ENCODE measurements at places on chromosomes 5 and 9.

- DNase-seq, result no peak
Measured at GRCh38 chr5:115806986-115807653, 9.3 kb downstream of the CDO1 start.

DNA sequence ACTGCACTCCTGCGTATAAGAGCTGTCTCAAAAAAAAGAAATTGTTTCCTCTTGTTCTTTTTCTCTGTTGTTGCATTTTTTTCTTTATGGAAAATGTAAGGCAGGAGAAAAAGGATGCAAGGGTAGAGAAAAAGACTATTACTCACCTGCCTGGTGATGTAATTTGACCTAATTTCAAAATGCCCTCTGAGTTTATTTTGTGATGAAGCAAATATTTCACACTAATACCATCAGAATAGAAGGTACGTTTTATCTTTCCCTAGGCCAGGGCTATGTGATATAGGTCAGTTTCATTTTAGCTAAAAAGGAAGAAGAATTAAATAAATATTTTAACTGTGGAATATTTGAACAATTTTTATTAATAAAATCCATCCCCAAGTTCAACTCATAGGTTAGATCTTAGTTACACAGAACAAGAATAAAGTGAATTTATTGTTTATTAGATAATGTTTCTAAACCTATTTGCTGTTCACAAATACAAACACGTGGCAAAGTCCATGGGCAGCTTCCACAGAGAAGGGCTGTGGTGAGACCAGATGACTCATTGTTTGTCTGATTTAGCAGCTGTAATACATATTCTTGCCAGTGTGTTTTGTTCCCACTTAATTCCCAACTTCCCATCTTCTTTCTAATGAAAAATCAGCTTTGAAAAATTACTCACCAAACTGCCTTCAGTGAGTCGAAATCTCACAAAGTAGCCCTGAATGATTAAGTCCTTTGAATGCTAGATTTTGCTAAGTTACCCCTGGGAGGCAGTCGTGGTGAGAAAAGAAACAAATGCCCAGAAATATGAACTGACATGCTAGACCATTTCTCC, 52.8 kb upstream of the CCDC112 start:
- no peak for DNase-seq

DNA sequence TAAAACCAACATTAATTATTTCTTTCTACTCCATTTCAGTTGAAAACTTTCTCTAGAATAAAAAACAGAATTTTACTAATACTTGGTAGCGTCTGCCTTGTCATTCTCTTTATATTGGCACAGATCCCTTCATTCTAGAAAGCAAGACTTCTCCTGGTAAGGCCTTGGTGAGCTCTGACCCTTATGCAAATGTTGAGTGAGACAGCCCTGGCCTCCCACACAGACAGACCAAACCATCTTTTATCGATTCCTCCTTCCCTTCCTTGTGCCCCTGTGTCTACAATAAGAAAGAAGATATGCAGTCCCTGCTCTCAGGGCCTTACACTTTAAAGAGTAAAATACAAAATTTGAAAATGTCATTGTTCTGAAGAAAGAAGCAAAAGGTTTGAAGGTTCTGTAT, 262.2 kb downstream of the EFNA5 start:
- no peak for DNase-seq

DNA sequence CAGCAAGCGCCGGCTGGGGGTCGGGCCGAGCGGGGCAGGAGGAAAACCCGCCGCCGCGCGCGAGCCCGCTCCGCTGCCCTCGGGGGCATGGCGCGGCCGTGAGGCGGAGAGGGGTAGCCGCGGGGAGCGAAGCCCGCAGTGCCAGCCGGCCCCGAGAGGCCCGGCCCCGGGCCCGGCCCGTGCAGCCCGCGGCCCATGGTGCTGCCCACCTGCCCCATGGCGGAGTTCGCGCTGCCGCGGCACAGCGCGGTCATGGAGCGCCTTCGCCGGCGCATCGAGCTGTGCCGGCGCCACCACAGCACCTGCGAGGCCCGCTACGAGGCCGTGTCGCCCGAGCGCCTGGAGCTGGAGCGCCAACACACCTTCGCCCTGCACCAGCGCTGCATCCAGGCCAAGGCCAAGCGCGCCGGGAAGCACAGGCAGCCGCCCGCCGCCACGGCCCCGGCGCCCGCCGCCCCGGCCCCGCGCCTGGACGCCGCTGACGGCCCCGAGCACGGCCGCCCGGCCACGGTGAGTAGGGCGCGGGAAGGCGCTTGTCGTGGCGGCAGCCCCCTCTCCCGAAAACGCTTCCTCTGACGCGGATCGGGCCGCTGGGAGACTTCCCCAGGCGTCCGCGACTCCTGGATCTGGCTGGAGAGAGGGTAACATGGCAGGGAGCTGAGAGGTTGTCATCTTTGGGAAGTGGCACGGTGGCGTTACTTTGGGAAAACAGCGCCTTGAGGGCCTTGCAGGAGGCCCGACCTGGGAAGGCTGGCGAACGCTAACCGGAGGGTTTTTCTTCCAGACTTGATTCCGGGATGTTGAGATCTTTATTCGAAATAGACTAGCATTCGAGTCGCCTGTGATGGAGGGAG, 523 bp downstream of the MAML1 start:
- no peak for DNase-seq

GRCh38 chr5:141051521-141051866, 320 bp downstream of the PCDHB1 start:
- DNase-seq, result no peak

GRCh38 chr5:14267991-14268708, 125.0 kb downstream of the TRIO start:
- no peak for DNase-seq

- no peak for DNase-seq
Measured at GRCh38 chr9:121294866-121295661, 27.1 kb downstream of the GSN start.

GRCh38 chr5:73369278-73369677, 79.3 kb downstream of the FOXD1 start:
- no peak for DNase-seq

DNA sequence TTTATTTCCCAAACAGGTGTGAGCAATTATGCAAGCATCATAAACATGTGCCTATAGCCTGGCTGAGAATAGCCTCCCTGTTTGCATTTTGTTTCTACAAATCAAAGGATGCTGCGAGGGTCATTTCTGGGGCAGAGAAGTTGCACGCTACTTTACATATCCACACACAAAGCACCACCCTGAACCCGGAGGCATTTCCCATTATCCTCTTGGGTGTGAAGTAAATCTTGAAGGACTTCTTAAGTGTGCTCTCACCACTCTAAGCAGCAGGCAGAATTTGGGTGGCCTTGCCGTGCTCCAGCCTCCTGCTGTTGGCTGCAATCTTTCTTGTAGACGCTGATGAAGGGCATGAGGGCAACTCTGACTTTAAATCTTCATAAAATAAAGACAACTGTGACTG, 124.0 kb upstream of the TLE4 start:
- no peak for DNase-seq

GRCh38 chr9:110967196-110967595, 71.1 kb downstream of the LPAR1 start:
- DNase-seq, result no peak

DNA sequence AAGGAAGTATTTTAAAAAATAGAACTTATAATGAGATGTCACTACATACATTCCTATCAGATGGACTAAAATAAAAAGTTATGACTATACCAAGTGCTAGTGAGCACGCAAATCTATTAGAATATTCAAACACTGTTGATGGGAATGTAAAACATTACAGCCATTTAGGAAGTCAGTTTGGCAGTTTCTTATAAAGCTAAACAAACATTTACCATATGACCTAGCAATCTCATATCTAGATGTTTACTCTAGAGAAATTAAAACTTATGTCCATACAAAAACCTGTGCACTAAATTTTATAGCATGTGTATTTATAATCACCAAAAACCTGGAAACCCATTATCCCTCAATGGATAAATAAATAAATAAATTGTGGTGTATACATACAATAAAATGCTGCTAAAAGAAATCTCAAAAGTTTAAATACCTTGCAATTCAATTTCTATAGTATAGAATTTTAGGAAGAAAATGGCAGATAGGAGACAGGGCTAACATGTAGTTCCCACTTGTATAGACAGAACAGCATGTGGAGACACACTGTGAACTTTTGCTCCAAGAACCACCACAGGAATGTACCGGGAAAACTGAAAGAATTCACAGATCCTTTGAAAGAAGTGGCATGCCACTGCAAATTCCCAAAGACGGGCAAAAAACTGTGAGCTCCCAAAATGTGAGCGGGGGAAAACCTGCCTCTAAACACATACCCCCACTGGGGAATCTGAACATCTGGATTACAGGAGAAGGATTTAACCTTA, 174.6 kb upstream of the SPEF2 start:
- DNase-seq, result no peak

DNA sequence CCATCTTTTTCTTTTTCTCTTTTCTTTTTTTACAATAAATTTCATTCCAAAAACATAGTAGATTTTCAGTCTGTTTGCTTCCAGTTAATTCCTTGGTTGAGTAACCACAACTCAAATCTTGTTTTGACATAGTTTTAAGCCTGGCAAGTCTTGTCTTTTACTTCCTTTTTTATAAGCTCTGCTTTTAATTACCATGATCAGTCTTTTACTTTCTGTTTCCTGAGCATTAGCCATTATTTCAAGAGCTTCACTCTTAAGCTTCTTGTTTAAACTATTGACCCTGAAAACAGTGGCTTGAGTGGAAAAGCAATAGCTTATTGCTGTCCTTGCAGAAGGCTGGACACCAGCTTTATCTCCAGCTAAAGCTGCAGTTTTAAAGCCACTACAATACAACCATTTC, 1363.3 kb downstream of the MAT2B start:
- DNase-seq, result no peak

DNA sequence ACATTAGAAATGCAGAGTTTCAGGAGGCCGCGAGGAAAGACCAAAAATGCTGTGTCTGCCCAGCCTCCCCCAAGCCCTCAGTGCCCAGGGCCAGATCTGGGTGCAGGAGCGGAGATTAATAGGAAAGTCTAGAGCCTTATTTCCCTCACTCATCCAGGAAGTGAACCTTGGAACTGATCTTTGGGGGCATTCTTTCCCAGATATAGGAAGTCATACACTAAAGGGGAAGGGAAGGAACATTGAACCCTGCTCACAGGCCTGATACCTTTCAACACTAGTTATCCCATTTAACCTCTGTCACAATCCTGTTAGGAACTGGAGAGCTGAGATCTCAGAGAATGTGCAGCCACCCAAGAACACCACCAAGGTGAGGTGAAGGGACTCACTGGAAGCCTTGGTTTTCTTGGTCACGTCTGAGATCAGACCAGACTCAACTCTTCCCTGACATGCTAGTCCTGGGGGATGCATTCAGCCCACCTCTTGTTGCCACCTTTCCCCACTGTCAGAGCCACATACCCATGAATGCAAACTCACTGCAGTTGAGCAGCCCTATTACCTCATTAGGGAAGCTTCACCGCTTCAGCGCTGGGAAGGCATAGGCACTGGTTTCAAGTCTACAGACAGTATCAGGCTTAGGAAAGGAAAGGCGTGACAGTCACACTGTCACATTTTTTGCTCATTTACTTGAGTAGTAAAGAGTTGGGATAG, 95.0 kb downstream of the KIAA1958 start:
- DNase-seq, result no peak

DNA sequence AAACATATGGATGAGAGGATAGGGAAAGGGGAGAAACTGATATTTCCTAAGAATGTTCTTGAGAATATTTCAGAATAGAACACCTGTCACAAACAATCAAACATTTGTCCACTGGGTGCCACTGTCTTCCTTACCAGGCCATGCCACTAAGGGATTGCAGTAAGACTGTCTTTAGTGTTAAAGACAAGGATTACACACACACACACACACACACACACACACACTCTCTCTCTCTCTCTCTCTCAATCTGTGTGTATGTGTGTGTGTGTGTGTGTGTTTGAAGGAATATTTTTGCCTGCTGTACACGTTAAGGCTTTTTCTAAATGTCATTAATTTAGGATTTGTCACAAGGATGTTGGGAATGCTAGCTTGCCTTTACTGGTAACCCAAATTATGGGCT, 54.4 kb downstream of the CCDC192 start:
- no peak for DNase-seq

- no peak for DNase-seq
Measured at GRCh38 chr5:71747182-71747581, 28.1 kb downstream of the CARTPT start.

GRCh38 chr5:172848419-172848818, 14.4 kb downstream of the ERGIC1 start:
- no peak for DNase-seq

- DNase-seq, result no peak
Measured at GRCh38 chr9:75149841-75150241, 61.5 kb downstream of the OSTF1 start.

- no peak for DNase-seq
Measured at GRCh38 chr9:27337236-27337635, 40.3 kb upstream of the EQTN start.

DNA sequence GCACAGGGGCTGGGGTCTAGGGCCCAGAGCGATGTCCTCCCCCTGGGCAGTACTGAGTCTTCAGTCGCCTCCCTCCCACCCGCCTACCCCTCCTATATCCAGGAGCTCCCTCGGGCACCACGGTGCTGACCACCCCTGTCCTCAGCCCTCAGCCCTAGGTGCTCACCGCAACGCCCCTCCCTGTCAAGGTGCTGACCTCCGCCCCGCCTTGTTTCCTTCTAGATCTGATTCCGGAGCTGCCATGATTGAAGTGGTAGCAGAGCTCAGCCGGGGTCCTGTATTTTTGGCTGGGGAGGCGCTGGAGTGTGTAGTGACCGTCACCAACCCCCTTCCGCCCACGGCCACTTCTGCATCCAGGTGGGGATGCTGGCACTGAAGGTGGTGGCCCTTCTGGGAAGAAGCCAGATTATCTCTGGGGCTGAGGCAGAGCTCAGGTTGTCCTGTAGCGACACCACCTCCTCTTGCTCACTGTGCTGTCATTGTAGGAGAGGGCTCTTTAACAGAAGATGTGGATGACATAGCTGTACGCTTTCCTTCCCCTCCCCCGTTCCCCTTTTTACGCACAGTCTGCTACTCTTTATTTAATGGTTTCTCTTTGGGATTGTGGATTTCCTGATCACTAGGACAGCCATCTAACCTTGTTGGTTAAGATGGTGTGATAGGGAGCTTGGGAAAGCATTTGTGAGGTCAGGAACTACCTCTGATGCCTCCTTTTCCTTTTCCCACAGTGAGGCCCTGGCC, 598 bp downstream of the RGP1 start:
- no peak for DNase-seq

GRCh38 chr5:176553260-176554085, 4.3 kb downstream of the CDHR2 start:
- no peak for DNase-seq

DNA sequence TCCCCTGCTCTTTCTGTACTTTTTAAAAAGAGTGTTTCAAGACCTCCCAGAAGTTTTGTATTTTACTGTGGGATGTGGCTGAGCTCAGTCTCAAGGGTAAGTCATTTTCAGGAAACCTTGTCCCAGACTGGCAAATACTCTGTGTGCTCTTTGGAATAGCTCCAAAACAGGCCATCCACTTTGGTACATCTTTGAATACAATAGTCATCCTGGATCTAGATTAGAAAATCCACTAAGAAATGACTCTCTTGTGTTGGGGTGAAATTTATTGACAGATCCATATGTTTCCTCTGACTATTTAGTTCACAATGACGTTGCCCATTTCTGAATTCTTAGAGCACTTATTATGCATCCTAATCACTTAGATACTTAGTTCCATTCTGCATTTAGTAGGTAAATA, 95.2 kb downstream of the PLCXD3 start:
- DNase-seq, result no peak

GRCh38 chr9:127550751-127551150, 61.3 kb upstream of the STXBP1 start:
- no peak for DNase-seq

Data from activated CD8-positive, alpha-beta memory T cell treated with anti-CD3 and anti-CD28 coated beads for 4 hours (primary cell).